ENCODE measurements at places on chromosomes 7 and 10.

DNA sequence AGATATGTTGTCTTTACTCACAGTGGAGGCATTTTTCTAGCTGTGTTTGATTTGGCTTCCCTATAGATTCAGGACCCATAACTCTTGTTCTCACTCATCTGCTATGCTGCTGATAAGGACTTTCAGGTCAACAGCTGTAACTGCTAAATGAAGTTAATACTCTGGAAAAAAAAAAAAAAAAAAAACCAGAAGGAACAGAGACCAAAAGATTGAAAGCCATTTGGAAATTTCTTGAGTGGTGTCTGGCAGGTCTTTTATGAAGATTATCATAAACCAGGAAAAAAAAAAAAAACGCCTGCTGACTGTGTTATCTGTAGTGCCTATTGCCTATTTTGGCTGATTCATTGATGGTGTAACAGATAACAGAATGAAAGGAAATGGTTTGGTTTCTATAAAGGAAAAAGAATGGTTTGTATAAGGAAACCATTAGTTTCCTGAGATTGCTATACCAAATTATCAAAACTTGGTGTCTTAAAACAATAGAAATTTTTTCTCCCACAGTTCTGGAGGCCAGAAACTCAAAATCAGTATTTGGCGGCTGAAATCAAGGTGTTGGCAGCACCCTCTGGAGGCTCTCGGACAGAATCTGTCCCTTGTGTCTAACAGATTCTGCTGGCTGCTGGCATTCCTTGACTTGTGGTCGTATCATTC is 60.5 kb upstream of the BET1 start:
- peak; percentile 87 for DNase-seq

DNA sequence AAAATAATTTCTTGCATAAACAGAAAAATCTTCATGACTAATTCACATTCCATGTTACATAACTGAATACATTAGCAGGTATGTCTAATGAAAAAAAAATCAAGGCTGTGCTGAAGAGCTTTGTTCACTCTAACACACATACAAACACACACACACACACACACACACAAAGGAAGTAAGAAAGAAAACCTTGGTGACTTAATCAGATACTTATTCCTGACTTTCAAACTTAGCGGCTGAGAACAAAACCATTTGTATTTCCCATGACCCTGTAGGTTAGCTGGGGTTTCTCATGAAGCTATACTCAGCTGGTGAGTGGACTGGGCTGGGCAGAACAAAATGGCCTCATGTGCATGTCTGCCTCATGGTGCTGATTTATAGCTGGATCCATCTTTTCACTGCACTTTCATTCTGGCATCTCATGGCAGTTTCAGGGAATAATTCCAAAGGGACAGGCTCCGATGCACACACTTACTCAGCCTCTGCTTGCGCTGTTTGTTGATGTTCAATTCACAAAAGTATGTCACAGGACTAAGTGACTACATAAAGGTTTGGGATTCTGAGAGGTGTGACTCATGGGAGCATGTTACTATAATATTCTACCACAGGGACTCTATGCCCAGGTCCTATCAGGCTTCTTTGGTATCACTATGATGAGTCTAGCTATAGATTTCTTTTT is 161.2 kb downstream of the PCLO start:
- no peak for DNase-seq

- DNase-seq: no peak
Measured at GRCh38 chr10:132107949-132108877, 42.5 kb downstream of the JAKMIP3 start.

DNA sequence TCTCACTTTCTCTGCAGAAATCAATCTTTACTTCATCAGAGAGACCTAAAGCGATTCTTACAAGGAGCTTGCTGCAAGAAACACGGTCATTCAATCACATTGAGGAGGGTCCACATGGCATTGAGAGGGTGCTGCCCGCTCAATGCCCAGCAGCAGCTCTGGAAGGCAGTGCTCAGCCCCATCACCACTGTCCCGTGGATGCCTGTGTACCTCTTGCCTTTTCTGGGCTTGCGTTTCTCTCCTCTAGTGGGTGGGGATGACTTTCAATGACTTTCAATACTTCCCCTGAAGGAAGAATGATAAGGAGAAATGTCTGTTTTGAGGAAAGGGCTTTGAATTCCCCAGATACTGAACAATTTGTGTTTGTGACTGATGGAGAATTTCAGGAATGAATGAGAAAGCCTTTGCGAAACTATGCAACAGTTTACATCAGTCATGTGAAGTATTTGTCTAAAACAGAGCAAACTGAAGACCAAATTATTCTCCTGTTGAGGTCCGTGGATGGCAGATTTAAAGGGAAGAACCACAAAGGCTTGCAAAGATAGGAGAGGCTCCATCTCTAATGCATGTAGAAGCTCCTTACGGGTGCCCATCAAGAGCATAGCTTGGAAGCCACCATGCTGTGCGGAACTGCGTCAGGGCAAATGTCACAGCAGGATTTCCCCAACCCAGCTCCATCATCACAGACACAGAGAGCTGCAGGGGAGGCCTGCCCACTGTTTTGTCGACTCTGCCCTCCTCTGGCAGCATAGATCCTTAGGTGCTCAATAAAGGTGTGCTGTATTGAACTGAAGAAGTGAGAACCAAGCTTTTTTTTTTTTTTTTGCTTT is 6.6 kb upstream of the ZNF22 start:
- no peak for DNase-seq

DNA sequence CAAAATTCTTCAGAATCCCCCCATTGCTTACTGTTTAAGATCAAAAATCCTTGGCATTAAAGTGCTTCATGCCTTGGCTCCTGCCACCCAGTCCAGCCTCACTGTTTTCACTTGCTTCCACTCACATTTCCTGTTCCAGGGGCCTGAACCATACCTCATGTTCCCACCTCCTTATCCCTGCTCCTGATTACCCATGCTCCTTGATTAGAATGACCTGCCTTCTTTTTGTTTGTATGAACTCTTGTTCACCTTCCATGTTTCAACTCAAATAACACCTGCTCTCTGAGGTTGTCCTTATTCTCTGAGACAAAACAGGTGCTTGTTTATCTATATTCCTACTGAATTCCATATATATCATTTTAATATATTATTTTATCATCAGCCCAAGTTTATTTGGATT is 77.1 kb upstream of the VSTM2A start:
- no peak for DNase-seq

DNA sequence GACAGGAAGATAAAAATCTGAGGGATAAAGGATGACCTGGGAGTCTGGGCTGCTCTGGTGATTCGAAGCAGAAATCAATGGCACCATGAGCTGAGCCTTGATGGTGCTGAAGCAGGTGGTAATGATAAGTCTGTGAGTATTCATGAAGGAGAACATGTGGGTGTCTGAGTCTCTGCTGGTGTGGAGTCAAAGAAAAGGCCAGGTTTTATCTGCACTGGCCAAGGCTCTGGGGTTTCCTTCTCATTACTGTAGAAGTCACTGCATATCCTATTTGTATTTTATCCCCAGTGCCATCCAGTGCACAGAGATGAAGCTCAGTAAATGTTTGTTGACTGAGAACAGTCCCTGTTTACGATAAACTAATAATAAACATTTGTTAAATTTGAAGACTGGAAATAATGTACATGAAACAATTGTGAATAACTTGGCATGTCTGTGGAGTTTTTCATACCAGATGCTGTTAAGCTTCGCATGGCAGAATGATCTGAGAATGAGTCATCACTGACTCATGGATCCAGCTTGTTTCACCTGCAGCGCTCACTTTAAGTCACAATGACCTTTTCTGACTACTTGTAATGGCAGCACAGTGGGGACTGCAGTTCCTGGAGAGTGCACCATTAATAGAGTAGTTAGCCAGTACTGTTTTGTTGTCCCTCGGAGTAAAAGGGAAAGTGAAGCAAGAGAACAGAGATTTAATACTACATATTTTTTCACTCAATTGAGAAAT is 538.5 kb downstream of the HTR7 start:
- peak; percentile 86 for DNase-seq
